ENCODE measurements at places on chromosomes 16 and 17.

GRCh38 chr16:5033256-5034166 lies at the start of gene NAGPA:
Gene NAGPA, minus strand, starts transcription at chr16:5033935. Its CDS starts 21 bp downstream, at chr16:5033914.
- DNase-seq, result peak; percentile 95

DNA sequence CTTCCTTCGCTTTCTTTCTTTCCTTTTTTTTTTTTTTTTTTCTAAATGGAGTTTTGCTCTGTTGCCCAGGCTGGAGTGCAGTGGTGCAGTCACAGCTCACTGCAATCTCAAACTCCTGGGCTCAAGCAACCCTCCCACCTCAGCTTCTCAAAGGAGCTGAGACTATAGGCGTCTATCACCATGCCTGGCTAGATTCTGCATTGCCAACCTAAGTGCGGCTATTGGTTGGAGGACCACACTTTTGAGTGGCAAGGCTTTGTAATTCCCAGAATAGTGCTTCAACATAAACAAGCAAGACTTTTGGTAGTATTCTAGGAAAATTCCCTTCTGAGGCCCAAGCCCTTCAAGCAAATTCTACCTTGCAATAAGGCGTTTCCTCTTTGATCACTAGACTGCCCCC lies 107.8 kb downstream of the YPEL2 start:
- no peak for DNase-seq

GRCh38 chr16:86051368-86052114 lies 152.6 kb downstream of the IRF8 start:
- no peak for DNase-seq

DNA sequence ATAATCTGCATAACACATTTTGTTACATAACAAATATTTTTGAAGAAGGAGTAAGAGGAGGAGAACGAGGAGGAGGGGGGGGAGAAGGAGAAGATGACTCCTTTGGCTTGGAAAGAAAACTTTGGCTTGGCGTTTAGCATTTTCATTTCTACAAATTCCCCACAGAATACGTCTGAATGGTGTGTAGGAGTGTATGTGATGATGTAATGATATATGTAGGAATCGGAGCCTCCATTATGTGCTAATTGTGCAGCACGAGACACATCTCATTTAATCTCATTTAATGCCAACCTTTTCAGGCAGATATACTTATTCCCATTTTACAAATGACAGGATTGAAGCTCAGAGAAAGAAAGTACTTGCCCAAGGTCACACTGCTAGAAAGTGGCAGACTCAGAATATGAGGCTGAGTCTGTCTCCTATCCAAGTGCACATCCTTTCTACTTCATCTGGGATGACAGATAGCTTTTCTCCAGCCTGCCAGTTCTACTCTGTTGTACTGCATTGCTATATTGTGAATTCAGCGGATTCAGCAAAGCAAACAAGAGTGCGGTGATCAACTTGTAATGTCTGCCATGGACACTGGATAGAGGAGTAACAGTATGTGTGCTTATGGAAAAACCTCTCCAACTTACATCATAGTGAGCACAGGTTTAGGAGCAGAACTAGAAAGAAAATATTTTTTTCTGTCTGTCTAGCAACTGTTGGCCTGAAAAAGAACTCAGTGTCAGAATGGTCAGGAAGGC lies 10.4 kb upstream of the SLC47A2 start:
- DNase-seq, result no peak

DNA sequence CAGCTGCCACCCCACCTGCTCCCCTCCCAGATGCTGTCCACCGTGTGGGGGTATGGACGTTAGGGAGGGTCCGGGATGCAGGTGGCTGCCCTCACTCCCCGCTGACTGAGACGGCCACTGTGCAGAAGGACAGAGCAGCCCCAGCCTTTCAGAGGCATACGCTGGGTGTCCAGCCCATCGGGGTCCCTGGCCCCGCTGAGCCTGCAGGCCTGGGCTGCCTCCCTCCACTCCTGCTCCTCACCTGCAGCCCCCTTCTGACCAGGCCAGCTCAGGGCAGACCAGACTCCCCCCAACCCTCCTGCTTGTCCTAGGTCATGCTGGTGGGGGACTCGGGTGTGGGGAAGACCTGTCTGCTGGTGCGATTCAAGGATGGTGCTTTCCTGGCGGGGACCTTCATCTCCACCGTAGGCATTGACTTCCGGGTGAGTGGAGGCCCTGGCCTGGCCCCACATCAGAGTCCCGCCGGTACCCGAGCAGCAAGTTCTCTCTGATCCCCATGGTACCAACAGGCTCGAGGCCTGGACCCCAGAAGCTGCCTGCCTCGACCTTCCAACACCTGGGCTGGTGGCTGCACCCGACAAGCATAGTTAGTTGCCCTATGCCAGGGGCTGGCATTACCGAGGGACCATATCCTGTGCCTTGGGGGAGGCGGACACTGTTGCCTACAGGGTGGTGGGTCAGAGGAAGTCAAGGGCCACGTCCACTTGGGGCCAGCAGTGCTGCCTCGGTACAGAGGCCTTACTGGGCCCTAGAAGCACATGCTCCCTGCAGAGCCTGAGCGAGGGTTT lies 1.4 kb downstream of the RAB26 start:
- DNase-seq, result no peak

GRCh38 chr16:65410801-65411200 lies 288.9 kb upstream of the CDH11 start:
- no peak for DNase-seq

GRCh38 chr17:27425991-27426390 lies 30.3 kb upstream of the KSR1 start:
- DNase-seq, result no peak
